G401 (cell line): ENCODE measurements at places on chromosomes 6 and 20. TPM values are rescaled to one million over a fixed set of nuclear protein-coding genes. Genes with fewer than 3 reads are reported as not detected.

KIAA0408 gene
- total RNA-seq = 0.49 TPM in 1 of 2 replicates, not detected in the other

C6orf47 gene
- 12.4 and 16.2 TPM in 2 replicates for total RNA-seq

MRPS26 gene
- 105 and 142 TPM in 2 replicates for total RNA-seq

- DNase-seq = no peak
Measured at GRCh38 chr6:104896914-104897313, 37.2 kb upstream of the HACE1 start.

DNA sequence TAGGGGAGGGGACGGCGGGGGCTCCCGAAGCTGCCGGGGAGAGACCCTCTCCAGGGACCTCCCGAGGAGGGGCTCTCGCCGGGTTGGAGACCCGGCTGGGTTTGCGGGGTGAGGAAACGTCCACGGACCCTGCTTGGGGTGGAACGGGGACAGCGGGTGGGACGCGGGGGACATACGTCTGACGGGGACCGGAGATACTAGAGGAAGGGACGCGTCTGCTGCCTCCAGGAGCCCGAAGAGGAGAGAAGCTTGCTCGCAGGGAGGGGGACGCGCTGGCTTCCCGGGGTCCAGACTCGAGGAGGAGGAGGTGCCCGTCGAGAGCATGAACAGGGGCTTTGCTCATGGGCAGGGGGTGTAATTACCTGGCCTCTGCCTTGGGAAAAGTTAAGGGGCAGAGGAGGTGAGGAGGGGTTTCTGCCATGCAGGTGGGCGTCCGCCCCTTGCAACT lies 593 bp downstream of the DNMT3B start:
- DNase-seq = no peak

DNA sequence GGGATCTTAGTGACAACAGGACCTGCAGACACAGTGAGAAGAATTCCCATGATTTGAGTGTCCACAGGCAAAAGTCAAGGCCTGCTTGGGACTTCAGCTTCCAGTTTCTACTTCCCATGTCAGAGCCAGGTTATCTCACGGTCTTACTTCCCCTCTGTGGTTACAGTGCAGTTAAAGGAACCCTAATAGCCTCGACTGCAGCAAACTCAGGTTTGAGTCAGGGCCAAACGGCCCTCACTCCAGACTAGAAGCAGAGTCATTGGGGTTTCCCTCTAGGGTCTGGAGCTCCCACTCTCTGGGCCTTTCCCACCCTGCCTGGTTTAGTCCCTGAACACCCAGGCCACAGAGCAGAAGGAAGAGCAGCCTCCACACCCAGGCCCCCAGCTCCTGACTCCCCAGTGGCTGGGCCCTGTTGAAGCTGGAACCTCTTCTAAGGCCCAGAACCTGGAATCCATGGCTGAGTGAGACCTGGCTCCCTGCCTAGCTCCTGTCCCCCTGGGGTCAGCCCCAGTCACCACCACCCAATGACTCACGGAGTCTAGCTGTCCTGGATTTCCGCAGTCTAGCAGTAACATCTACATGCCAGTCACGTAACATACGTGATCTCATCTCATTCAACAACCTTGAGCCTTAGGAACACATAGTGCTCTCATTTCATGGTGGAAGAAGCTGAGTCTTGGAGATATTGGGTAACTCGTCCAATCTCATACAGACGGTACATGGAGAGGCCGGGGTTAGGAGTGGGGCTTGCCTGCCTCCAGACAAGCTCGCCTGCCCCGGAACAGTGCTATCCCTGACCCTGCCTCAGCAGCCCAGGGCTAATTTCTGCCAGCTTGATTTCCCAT lies 9.2 kb upstream of the GHRH start:
- no peak for DNase-seq

DNA sequence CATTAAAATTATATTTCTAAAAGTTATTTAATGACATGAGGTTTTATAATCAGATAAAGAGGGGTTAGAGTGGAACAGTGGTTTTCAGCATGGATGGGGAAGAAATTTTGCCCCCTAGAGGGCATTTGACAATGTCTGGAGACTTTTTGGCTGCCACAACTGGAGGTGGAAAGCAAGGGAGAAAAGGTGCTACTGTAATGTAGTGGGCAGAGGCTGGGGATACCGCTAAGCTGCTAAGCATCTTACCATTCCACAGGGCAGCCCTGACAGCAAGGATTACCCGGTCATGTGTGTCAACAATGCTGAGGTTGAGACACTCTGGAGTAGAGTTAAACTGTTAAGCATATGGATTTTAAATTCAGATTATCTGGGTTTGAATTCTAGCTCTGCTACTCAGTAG lies 52.9 kb upstream of the FABP7 start:
- DNase-seq = no peak

- no peak for DNase-seq
Measured at GRCh38 chr6:54179152-54179551, 67.9 kb downstream of the MLIP start.

DNA sequence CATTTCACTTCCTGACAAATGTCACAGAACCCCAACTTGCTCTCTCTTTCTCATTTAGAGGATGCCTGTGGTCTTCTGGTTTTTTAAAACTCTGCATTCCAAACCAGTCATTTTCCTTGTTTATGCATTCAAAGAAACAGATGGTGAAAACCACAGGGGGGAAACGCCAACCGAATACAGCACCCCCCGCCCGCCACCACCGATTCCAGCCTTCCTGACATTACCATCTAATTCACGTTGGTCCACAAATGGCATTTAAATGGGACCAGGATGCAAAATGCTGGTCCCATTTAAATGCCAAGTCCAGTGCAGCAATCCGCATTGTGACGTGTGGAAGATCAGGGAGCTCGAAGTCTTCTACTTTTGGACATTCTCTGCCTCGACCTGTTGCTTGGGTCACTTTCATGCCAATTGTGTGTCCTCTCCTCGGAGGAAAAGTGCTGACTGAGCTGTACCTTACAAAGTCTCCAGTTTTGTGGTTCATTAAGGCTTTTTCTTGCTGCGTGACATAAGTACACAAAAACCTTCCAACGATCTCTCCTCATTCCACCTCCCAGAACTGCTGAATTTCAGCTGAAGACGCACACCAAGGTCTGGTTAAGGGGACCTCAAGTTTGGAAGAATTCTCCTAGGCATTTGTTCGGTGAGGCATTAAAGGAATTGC lies 35.8 kb downstream of the NEDD9 start:
- peak; percentile 94 for DNase-seq

- DNase-seq = no peak
Measured at GRCh38 chr6:20317430-20317829, 84.2 kb upstream of the E2F3 start.

DNA sequence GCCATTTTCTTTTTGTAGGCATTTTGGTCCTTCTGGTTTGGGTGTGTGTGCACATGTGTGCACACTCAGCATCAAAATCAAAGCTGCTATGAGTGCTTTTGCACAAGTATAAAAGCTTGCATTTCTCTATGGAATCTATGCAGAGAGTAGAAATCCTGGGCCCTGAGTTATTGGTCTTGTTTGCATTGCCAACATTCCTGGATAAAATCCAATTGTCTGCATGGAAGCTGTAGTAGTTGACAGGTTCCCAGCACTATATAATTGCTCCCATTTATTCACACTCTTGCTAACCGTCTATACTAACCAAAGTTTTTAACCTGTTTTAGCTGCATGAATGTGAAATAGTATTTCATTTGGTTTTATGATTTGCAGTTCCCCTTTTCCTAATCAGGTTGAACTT lies 277.0 kb downstream of the FOXA2 start:
- no peak for DNase-seq

DNA sequence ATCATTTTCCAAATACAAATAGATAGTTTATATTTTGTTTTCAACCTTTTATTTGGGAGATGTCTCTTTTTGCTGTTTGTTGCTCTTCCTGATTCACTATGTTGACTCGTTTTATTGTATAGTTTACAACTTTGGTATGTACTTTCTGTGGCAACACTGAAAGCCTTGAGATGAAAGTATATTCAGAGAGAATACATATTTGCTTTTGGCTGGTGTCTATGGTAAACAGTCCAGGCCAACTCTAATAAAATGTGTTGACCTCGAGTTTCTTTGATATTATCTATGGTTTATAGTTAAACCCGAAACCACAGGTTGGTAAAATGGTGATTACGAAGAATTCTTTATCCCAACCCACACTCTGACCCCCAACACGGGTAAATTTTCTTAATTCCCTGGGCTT lies 919.6 kb upstream of the MAP3K7 start:
- no peak for DNase-seq

DNA sequence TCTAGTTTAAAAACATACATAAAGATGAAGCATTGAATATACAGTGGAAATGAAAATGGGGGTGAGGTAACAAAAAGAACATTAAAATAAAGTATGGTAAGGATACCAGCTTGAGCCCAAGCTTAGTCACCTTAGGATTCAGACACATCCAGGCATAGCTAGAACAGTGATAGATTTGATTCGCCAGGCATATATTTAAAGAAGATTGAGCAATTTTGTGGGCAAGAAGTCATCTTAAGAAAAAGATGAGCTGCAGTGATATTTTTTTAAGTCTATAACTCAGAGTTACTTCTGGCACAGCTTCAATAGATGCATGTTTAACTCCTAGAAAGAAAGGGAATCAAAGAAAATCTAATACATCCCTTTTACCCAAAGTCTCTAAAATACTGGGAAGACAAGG lies 97.9 kb downstream of the BMP5 start:
- DNase-seq = no peak

GRCh38 chr6:137033828-137034227 lies 10.9 kb downstream of the IL20RA start:
- DNase-seq = no peak

DNA sequence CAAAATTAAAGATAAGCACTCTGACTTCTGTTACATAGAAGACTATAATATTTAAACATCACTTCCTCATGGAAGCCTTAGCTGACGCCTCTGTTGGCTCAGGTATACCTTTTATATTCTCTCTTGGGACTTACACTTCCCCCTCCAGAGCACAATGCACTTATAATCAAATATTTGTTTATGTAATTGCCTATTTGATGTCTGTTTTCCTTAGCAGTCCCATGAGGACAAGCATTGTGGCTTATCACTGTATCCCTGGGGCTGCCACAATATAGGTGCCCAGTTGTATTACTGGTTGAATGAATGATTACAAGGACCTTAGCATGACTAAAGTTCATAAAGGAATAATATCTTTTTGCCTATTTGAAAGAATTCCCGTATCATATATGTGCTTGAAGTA lies 186.7 kb upstream of the VGLL2 start:
- DNase-seq = no peak
